ENCODE measurements at places on chromosomes 7 and 10.
A peak's percentile ranks its signal among the peaks of the same experiment; 100 is the strongest.

GRCh38 chr7:150357270-150357669, 11.4 kb upstream of the REPIN1 start:
- DNase-seq = no peak

GRCh38 chr7:122183106-122183505, 39.1 kb upstream of the AASS start:
- DNase-seq = no peak

DNA sequence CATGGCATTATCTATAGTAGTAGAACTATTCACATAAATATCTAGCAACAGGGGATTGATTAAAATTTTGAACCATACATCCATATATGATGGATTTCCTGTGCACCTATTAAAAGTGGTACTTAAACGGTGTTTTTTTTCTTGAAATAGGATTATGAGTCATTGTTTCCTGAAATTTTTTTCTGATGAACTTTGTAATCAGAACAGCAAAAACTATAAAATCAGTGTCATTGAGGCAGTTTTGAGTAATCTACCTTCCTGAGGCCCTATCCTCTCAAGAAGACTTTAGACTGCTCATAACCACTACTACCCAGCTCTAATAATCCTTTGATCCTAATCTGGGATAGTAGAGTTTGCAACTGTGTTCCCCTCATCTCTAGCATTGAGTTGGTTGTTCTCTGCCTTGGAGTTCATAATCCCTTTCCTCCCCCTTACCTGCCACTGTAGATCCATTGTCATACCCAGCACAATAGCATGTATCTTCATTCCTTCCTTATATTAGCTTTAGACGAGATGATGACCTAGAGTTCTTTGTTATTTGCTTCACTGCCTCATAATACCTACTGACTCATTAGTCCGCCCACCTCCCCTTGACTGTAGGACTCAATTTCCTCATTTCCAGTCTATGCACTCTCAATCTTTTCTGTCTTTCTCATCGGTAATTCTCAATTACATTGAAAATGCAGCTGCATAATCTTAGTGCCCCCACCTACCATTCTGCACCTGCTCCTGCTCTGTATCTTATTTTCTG, 133.4 kb downstream of the LRRC4 start:
- DNase-seq = no peak

- no peak for DNase-seq
These were observed 1176.0 kb upstream of the AUTS2 start for GRCh38 chr7:68422281-68422680.

DNA sequence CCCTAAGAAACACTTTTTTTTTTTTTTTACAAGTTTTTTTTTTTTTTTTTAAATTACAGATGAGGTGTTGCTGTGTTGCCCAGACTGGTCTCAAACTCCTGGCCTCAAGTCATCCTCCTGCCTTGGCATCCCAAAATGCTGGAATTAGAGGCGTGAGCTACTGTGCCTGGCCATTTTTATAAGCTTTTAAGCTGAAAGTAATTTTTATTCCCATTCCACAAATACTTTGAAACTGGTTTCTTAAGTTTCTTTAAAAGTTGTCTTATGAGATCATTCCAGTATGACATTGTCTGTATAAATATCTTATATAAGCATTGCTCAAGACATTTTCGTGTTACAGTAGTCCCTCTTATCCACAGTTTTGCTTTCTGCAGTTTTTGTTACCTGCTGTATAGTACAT, 61.4 kb upstream of the CYP26C1 start:
- peak; percentile 20 for DNase-seq

DNA sequence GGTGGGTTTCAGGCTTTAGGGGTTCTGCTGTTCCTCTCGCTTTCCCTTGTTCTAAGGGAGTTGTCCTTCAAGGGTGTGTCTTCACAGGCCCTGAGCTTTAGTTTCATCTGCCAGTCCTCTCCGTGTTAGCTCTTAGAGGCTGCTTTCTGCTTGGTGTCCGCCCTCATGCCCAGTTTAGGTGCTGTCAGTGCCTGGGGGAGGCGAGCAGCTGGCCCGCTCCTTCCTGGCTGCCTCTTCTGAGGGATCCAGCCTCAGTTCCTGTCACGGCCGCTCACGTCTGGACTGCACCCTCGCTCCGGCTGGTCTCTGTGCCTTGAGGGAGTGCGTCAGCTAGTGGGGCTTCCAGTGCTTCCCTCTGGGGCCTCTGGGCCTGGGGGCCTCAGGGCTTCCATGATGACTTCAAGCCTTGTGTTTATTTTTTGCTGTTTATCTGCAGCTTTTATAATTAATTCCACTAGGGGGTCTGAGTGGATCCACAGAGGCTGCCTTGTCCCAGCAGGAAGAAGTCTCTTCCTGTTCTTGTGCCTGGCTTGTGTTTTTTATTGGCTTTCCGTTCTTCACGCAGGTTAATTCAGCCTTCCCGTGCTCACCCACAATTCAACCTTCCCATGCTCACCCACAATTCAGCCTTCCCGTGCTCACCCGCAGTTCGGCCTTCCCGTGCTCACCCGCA, 33.0 kb downstream of the WDR37 start:
- DNase-seq = no peak

GRCh38 chr10:2476218-2476811, 591.0 kb upstream of the PFKP start:
- DNase-seq = no peak

GRCh38 chr10:51599647-51600046, 99.7 kb downstream of the CSTF2T start:
- DNase-seq = no peak

DNA sequence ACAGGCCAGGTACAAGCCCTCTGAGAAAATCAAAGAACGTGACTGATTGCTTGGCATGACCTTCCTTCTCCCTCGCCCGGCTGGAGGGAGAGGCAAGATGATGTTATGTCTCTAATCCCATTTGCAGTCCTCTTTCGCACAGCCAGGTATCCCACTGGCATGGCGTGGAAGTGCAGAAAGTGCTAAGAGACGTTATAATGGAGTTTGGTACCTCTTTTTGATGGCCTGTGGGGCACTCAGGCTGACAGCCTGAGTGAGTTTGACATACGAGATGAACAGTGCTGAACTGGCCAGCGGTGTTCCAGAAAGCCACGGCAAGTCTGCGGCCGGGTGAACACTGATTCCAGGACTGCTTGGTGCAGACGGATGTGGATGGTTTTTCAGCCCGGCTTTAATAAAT, 241.6 kb downstream of the RAB11FIP2 start:
- no peak for DNase-seq

DNA sequence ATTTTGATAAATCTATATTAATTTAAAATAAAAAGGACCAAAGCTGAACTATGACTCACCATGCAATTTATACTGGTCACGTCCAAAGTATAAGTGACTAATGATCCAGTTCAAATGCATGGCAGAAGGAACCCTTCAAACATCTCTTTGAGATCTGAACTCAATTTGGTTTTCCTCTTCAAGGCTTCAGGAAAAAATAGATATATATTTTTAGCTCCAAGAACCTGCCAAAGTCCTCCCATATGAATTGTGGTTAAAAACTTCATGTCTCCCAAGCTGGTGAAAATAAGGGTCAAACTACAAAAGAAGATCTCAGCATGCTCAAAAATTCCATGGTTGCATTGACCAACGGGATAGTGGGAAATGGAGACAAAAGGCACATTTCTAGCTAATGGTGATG, 34.6 kb upstream of the PDE1C start:
- no peak for DNase-seq

DNA sequence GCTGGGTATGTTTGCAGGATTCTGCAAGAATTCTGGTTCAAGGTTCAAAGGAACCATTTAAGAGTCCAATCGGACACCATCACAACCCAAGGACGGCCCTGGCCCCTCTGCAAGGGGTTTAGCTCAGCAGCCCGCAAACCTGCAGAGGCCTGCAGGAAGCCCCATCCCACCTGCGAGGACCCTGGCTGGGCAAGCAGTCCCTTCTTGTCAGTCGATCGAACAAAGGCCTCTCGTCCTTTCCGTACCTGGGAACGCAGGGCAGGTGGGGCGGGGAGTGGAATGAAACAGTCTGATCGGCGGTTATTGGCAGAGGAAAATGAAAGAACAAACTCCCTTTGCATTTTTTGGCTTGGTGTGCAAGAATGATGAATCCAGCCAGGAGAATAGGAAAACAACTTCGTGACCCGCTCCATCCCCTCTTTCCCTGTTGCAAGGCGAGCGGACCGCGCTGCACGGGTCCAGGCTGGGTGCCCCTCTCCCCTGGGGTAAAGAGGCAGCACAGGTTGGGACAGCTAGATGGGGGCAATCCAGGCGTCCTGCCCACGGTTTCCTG, 73.7 kb downstream of the INSIG1 start:
- no peak for DNase-seq

DNA sequence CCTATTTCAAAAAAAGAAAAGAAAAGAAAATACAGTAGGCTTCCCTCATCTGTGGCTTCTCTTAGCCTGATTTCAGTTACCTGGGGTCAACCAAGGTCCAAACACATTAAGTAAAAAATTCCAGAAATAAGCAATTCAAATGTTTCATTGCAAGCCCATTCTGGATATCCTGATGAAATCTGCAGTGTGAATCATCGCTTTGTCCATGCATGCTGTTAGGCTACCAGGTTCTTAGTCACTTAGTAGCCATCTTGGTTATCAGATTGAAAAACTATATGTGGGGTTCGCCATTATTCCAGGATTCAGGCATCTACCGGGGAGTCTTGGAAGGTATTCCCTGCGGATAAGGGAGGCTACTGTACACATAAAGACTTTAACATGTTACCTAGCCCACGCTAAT, 991 bp upstream of the FAM204A start:
- DNase-seq = peak; percentile 37

GRCh38 chr7:132856416-132856815, 225.5 kb downstream of the CHCHD3 start:
- DNase-seq = no peak

DNA sequence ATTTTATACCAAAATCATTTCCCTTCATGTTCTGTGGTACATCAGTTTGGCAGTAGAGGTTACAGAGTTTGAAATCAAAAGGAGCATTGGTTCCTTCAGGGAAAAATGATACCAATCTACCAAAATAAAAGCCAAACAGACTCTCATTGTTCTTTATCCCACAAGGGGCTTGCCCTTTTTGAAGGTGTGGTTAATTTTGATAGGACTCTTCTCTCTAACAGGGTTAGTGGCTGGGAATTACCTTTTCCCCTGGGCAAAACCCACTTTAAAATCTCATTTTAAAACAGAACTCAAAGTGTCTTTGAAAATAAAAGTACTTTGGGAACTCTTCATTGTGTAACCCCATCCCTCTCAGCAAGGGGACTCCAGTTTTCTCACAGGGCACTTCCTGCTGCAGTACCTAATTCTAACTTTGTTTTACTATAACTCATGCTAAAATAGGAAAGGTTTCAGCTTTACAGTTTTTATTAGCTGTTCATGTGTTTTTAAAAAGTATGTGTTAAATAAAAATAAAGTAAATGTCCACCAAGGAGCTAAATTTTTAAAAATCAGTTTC, 30.6 kb downstream of the SMNDC1 start:
- no peak for DNase-seq

GRCh38 chr10:70664702-70665195, 7.6 kb upstream of the ADAMTS14 start:
- peak; percentile 99 for DNase-seq

DNA sequence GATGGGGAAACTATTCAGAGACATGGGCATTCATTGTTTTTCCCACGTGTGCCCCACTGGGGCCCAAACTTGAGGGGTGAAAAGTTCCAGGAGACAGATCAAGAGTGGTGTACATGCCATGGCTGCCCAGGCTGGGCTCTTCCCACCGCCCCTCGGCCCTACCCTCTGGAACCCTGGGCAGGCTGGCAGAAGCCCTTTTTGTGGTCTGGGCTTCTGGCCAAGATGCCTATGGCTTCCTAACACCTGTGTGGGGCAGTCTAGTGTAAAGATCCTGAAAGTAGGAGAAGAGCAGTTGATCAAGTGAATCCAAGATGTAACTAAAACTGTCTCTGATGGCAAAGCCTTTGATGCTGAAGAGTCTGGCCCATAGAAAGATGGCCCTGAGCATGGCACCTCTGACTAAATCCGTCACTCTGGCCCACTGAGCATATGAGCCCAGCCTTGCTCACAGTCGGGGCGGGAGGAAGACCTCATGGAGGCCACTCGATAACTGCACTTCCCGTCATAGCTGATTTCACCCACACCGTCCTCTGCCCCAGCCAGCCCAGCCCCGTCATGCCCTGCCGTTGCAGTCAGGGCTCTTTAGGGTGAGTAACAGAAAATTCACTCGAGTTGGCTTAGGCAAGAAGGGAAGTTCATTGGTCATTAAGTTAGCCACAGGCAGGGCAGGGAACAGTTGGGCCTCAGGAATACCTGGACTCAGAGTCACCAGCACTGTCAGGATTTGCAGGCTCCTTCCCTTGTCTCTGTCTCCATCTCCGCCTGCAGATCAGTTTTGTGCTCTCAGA, 37.9 kb upstream of the MTPAP start:
- DNase-seq = peak; percentile 29

- DNase-seq = no peak
These were observed 32.2 kb upstream of the SEMA3A start for GRCh38 chr7:84226759-84227158.

DNA sequence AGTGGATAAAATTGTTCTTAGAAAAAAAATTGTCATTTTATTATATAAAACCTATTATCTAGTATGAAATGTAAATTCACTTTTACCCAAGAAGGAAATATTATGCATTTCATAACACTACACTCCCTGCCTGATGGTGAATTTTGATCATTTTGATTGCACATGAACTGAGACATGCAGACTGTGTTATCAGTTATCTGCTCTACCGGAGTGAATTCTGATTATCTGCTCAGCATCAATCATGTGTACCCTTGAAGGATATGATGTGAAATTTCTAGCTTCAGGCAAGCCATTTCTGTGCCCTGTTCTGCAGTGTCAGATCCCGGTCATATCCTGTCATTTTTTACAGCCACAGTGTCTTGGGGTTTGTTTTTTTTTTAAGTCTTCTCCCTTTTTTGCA, 85.0 kb upstream of the FGL2 start:
- DNase-seq = no peak

GRCh38 chr10:122786269-122786668, 59.4 kb downstream of the CUZD1 start:
- peak; percentile 12 for DNase-seq

DNA sequence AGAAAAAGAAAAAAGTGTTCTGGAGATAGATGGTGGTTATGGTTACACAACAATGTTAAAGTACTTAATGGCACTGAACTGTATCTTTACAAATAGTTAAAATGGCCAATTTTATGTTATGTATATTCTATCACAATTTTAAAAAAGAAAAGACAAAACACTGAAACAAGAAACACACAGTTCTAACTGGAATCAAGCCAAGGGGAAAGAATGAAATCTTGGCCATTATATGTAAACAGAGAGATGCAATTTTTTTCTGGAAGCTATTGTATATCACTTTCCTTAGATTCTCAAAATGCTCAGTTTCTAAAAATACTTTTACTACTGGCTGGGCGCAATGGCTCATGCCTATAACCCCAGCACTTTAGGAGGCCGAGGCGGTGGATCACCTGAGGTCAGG, 4.1 kb downstream of the COA1 start:
- DNase-seq = no peak

DNA sequence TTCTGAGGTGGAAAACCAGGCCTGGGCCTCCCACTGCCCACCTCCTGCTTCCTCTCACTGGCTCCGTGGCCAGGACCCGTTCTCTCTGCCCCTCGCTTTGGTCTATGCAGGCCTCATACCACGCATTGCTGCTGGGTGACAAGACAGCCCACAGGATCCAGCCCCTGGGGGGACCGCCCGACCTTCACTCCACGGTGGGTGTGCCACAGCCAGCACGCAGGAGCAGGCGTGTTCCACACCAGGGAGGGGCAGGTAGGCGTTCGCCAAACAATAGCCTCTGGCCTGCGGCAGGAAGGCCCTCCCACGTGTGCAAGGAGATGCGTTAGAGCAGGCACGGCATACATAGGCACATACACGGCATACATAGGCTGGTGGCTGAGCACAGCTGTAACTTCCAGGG, 233.4 kb downstream of the WDR37 start:
- DNase-seq = no peak

GRCh38 chr10:121460733-121461132, 137.5 kb downstream of the FGFR2 start:
- DNase-seq = no peak

Measured in AG10803 (cell line).